ENCODE measurements at places on chromosomes 16 and 17.
A peak's percentile ranks its signal among the peaks of the same experiment; 100 is the strongest.

DNA sequence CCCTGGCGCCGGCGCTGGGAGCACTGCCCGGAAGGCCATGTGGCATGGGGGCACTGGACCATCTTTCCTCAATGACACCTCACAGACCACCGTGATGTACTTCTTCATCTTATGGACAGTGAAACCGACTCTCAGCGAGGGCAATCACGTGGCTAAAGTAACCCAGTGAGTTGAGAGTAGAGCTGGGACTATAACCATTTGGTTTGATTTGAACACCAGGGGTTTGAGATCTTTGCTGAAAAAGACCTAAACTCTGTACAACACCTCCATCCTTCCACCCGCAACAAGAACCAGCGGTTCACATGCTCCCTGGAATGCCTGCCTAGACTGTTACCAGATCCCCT lies 3.3 kb downstream of the ITGA2B start:
- no peak for DNase-seq

- peak; percentile 95 for DNase-seq
Observed at GRCh38 chr17:80169784-80170500, at the start of gene CARD14. TSS of gene CARD14 (plus strand) at chr17:80170030. CDS start at chr17:80181439, 11,409 bp downstream.

DNA sequence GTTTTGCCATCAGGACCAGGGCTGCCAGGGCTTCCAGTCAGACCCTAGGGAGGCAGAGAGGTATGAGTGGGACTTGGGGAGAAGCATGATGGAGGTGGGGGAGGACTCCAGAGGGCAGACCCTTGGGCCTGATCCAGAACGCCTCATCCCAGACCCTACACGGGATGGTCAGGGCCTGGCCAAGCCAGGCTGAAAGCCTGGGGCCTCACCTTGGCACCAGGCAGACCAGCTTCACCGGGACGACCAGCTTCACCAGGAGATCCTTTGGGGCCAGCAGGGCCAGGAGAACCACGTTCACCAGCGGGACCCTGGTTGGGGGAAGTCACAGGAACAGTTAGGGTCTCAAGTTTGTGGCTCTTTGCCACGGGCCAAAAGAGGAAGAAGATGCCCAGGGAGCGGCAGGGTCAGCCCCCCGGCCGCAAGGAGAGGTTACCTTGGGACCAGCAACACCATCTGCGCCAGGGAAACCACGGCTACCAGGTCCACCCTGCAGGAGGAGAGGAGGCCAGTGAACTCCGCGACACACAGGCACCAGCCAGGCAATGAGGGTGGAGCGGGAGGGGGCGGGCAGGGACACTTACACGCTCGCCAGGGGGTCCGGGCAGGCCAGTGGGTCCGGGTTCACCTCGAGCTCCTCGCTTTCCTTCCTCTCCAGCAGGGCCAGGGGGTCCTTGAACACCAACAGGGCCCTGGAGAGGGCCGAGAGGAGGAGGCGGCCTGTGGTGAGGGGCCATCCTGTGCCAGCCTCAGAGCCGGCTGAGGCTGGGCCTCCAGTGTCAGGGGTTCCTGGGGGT lies 7.1 kb downstream of the COL1A1 start:
- no peak for DNase-seq

GRCh38 chr16:47599512-47599911 lies 138.4 kb downstream of the PHKB start:
- DNase-seq, result no peak

DNA sequence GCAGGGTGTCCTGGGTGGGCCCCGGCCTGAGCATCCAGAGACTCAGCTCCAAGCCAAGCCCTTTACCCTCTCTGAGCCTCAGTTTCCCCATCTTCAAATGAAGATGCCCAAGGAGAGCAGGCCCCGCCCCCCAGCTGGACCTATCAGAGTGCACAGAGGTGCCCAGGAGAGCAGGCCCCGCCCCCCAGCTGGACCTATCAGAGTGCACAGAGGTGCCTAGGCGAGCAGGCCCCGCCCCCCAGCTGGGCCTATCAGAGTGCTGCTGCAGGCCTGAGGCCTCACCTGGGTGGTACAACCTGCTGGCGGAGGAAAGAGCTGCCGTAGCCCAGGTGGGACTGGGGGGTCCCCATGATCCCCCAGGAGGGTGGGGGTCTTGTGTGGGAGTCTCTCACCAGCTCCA lies 3.4 kb upstream of the SSTR5 start:
- no peak for DNase-seq

GRCh38 chr17:21025451-21025850 lies 17.4 kb downstream of the USP22 start:
- peak; percentile 68 for DNase-seq

DNA sequence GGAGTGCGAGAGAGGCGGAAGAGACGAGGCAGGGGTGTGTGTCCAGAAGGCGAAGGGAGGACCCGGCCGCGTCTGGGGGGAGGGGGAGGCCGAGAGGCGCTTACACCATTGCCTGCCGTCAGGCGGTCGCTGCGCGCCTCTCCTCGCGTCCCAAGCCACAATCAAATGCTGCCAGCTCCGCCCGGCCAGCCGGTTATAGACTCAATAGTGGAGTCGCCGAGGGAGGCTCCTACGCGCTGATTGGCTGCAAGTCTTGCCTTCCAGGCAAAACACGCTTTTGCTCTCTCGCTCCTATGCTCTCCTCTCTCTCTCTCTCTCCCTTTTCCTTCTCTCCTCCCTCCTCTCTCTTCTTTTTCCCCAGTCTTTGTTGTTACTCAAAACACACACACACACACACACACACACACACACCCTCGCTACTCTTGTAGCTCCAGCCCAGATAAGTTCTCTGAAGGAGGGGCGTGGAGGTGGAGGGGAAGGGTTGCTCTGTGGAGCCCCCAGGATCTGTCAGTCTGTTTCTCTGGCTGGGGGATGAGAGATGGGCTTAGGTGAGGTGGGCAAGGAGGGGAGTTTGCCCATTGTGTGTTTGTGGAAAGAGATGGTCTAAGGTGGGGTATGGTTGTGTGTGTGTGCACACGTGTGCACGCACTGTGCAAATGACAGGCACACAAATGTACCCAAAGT lies at the start of gene DLX3:
DLX3 (minus strand) TSS at position 170 of the 684 bp plus-strand sequence. CDS start 226 bp downstream, outside the sequence.
- DNase-seq, result peak; percentile 89

DNA sequence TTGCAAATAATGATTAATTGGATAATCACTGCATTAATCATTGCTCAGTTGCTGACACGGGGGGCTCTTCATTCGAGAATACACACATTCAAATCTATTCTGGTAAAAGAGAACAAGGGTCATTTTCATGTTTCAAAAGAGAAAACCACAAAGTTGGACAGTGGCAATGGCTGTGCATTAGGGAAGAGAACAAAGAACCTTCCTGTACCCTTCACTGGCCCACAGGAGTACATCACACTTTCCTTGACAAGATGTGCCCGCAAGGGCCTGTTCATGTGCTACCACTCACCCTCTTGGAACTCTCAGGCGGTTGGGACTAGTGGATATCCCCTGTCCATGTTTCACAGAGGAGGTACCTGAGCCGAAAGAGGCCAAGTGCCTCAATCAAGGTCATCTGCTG lies 223.2 kb downstream of the ZFHX3 start:
- DNase-seq, result no peak

- DNase-seq, result peak; percentile 88
Observed at GRCh38 chr16:82062645-82063058, 27.6 kb downstream of the HSD17B2 start.

- peak; percentile 36 for DNase-seq
Observed at GRCh38 chr17:73492821-73493814, 151.1 kb downstream of the SDK2 start.

GRCh38 chr16:73339821-73340220 lies 291.9 kb upstream of the ZFHX3 start:
- DNase-seq, result no peak

GRCh38 chr16:59324462-59324861 lies 590.3 kb upstream of the GOT2 start:
- peak; percentile 25 for DNase-seq

- no peak for DNase-seq
Observed at GRCh38 chr16:7861891-7862582, 529.4 kb downstream of the RBFOX1 start.

DNA sequence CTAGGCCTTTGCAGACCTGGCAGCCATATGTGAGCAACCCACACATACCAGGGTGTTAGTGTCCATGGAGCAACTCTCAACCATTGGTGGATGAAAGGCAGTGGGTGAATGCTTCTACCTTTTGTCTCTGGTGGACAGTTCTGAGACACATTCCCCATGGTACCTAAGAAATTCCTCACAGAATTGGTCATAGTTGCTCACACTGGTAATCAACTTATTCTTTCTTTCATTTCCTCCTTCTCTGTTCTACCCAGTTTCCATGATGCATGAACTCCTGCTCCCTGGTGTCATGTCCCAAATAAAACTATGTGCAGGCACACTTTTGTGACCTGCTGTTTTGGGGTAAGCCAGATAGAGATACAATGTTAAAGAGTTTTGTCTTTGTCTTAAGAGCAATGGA lies 33.2 kb upstream of the MPHOSPH6 start:
- no peak for DNase-seq

DNA sequence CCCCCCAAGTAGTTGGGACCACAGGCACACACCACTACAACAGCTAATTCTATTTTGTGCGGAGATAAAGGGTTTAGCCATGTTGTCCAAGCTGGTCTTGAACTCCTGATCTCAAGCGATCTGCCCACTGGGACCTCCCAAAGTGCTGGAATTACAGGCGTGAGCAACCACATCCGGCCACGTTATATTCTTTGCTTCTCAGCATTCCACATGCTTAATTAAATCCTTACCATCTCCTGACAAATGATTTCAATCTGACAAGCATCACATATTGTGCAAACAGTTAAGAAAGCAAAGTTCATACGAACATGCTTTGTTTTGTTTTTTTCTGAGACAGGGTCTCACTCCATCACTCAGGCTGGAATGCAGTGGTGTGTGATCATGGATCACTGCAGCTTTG lies 18.2 kb downstream of the HIGD1B start:
- no peak for DNase-seq

DNA sequence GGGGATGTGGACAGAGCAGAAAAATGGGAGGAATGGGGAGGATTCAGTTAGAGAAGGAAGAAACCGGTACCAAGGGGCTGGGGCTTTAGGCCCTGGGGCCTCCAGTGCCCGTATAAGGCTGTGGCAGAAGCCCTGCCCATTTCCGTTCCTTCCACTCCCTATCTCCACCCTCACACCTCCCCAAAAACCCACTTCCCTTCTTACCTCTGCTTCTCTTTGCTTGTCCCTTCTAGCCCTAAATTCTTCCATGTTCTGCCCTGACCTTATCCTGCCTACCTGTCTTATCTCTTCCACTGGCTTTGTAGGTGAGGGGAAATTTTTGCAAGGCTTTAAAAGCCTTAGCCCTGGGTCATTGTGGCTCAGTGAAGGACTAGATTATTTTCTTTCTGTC lies 4.1 kb downstream of the RNF167 start:
- no peak for DNase-seq

DNA sequence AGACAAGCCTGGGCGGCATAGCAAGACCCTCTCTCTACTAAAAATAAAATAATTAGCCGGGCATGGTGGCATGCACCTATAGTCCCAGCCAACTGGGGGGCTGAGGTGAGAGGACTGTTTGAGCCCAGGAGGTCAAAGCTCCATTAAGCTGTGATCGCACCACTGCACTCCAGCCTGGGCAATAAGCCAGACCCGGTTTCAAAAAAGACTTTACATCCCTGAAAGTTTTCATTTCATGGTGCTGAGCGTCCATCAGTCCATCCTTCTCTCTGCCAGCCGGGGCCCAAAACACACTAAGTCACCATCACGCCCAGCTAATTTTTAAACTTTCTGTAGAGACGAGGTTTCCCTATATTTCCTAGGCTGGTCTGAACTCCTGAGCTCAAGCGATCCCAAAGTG lies 10.6 kb downstream of the RAB40B start:
- no peak for DNase-seq

- DNase-seq, result peak; percentile 17
Observed at GRCh38 chr16:74667255-74667700, 601 bp upstream of the RFWD3 start.

GRCh38 chr17:48576479-48577309 lies 1.5 kb downstream of the HOXB4 start:
- peak; percentile 40 for DNase-seq

DNA sequence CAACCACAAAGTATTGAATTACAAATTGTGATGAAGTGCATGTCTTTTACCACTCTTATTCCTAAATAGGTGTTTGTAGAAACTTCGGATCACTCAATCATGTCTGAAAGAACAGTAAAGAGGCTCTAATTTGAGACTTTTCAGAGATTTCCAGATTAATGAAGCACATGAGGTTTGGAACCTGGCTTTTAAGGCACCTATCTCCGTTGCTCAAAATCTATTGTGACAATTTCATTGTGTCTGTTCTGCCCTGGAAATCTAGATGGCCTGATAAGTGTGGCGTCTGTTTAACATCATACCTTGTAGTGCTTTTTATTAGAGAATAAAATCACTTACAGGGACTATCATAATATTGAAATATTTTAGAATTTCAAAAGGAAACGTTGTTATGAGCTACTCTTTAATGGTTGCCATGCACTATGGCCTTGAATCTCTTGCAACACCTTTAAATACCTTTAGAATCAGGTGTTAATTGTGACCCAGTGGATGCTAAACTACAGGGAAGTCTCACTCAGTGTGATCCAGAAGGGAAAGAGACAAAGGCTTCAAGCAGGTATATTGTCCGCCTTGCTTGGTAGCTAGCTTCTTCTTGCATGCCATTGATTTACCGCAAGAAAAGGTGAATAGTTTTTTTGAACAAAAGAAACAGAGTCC lies 210.3 kb downstream of the CNTNAP4 start:
- no peak for DNase-seq

DNA sequence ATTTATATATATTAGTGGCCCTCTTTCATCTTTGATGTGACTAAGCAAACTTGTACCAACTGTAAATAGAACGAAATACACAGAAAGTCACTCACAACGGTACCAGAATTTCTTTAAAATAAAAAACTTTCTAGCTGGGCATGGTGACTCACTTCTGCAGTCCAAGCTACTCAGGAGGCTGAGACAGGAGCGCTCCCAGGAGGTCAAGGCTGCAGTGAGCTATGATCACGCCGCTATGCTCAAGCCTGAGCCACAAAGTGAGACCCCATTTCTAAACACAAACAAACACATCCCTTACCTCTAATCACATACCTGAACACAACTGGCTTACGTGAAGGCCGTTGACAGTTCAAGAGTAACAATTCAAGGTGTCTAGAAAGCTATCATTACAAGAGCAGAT lies 29.7 kb downstream of the STAT5B start:
- DNase-seq, result no peak

DNA sequence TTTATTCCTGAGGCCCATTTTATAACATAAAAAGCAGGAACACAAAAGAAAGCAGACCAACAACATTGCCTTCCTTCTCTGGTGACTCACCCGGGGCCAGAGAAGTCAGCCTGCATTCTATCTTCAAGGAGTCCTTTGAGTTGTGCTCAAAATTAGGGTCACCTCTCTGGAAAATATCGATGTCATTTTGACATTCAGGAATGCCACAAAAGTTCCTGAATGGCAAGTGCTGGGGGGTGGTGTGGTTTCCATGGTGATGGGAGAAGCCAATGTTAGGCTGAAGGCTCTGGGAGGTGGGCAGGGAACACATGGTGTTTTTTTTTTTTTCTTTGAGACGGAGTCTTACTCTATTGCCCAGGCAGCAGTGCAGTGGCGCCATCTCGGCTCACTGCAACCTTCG lies 159.6 kb downstream of the HAPSTR1 start:
- DNase-seq, result no peak

DNA sequence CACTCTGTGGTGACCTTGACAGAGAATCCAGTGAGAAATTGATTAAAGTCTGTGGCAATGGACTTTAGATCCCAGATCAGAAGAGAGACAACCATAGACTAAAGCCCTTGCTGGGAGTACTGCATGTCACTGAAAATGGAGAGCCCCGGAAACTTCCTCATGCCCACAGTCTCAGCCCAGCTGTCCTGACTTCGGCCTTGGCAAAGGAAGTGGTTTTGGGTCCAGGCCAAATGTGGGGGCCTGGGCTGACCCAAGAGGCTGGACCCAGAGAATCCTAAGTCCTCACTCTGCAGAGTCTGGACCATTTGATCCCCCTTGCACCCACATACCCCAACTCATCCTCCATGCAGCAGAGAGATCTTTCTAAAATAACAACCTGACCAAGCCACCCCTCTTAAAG lies 4.7 kb upstream of the BEAN1 start:
- no peak for DNase-seq
